ENCODE measurements at places on chromosomes 5 and 9. TPM values are rescaled to one million over a fixed set of nuclear protein-coding genes. Genes with fewer than 3 reads are reported as not detected.

DNA sequence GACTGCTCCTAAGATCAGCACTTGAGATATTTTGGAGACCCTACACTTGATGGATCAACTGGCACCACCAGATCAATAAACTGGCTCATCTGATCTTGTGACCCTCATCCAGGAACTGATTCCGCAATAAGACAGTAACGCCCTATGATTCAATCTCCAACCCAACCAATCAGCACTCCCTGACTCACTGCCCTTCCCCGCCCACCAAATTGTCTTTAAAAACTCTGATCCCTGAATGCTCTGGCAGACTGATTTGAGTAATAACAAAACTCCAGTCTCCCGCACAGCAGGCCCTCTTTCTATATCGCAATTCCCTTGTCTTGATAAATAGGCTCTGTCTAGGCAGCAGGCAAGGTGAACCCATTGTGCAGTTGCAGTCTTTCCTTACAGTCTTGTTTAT is 677.0 kb downstream of the LRRC70 start:
- DNase-seq = no peak

The PCDHA7 gene
- total RNA-seq = 0.87 TPM

DNA sequence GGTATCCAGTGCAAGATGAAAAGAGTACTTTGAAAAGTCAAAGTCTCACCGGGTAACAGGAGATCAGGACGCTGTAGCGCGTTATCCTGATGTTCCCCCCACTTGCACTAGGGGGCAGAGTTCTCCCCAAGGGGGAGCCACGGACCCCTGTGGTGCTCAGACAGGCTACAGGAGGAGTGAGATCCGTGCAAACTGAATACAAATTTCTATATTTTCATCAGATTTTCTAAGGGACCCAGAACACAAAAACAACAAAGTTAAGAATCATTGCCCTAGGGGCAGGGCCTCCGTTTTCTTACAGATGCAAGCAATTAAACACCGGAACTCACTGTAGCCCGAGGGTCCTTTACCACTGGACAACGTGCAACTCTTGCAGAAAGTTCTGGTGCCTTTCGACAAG is 2.0 kb downstream of the MYO10 start:
- DNase-seq = no peak

DNA sequence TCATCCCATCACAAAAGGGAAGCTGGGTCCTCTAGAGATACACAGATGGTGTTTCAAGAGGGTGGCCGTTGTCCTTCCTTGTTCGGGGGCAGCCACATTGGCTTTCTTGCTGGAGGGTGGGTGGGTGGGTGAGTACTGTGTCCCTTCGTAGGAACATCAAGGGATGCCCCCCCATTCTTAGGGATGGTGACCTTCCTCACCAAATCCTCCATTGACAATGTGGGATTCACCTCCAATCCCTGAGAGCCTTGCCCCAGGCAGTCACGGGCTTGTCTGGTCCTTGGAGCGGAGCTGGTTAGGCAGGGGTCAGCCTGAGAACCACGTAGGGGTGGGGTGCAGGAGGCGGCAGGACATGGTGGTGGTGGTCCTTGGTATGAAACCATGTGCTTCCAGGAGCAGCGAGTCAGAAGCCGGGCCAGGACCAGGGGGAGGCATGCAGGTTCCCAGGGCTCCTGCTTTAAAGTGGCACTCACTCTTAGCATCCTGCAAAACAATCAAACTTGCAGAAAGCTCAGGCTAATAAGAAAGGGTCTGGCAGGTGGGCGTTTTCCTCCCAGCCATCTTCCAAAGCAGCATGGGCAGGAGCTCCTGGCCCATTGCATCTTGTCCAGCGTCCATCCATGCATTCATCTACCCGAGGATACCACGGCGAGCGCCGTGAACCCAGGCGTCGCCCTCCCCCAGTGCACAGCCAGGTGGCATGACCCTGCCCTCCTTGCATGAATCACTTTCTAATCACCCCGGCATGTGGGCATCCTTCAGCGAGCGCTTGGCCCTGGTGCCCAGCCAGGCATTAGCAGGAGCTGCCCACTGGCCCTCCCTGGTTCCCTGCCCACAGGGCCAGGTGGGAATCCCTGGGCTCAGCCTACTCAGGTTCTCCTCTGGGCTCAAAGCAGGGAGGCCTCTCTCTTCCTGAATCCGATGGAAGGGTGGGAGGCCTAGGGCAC is 76.4 kb downstream of the NTNG2 start:
- DNase-seq = no peak

The NELFB gene
- total RNA-seq = 55.4 TPM

DNA sequence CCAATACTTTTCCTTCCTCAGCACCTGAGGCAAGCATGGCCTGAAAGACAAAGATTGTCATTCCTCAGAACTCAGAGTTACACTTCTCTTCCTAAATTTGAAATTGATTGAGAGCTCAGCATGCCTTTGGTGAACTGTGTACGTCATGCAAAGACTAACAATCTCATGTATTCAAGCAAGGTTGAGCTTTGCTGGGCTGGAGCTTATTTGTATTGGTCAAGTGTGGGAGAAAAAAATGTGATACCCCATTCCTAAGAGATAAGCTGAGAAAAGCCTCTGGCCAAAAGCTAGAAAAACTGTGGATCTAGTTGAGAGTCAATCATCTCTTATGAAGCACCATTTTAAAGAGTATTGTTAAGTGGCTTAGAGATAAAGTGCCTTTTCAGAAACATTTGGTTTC is 392.2 kb downstream of the RASEF start:
- DNase-seq = no peak

All from renal cortical epithelial cell (primary cell).